ENCODE measurements at places on chromosomes 1 and 21.

DNA sequence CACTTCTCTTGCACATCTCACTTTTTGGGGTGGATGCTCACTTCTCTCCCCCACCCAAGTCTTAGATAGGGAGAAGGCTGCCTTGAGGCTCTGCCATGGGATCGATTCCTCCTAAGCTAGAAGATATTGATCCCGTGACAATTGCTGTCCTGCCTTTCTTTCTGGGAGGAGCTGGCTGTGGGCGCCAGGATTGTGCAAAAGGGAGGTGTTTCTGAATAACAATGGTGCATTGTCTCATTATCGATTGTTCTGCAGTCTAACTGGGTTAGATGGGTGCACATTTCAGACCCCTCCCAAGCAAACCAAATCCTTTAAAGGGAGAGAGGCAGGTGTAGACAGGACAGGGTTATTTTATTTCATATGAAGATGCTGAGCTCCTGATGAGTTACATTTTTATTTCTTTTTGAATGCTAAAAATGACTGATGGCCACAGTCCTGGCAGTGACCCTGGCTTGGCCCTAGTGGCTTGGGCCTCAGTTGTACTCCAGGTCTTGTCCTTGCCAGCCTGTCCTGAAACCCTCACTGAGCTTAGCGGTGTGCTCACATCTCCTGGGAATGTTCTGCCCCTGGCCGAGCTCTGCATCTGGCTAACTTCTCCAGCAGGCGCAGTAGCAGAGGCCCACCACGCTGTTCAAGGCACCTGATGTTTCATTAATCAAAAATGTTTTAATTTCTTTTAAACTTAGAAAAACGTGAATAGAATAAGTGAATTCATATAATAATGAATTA is 99.0 kb upstream of the KAZN start:
- DNase-seq = no peak

- no peak for DNase-seq
These were observed 113.1 kb downstream of the ITSN1 start for GRCh38 chr21:33755354-33755753.

DNA sequence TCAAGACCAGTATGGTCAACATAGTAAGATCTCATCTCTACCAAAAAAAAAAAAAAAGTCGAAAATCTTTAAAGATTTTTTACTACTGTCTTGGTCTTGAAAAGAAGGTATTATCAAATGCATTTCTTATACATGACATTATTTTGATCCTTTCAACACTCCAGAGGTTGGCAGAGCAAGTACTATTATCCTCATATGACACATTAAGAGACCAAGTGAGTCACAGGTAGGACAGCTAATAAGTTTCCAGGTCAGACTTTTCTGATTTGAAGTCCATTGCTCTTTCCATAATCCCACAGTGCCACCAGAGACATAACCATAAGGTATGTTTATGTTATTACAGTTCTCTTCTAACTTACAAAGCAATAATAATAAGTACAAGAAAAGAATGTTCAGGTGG is 15.2 kb downstream of the DBT start:
- no peak for DNase-seq

- no peak for DNase-seq
These were observed 86.2 kb downstream of the NGF start for GRCh38 chr1:115251856-115252255.

- no peak for DNase-seq
These were observed 258.4 kb upstream of the DPYD start for GRCh38 chr1:98179151-98179773.

DNA sequence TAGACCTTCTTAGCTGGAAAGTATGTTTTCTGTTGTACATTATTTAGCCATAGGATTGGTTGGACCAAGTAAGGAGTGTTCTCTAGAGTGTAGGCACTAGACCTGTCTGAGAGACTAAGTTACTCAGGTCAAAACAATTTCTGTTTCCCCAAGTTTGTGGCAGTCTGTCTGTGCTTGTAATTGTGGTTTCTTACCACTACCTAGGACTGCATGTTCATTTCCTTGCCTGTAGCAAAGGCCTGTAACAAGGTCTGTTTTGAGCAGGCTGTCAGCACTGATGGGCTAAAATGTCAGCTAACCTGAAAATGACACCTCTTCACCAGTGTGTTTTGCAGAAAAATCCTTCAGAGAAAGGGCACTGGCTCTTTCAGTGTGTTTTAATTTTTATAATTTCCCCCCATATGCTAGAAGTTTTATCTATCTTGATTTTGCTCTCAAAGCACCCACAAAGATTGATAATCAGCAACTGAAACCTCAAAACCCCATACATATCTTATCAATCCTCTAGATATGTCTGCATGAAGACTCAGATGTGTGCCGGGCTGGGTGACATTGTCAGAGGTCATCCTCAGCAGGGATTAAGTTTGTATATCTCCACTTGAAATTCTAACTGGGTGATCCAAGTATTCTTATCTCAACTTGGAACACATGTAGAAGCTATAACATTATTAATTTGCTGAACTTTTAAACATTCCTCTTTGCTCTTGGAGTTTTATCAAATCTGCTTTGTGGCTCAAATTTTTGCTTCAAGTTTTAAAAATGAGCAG is 50.7 kb upstream of the ST6GALNAC3 start:
- DNase-seq = no peak

- DNase-seq = no peak
These were observed 39.0 kb downstream of the TMCC2 start for GRCh38 chr1:205266611-205267305.

DNA sequence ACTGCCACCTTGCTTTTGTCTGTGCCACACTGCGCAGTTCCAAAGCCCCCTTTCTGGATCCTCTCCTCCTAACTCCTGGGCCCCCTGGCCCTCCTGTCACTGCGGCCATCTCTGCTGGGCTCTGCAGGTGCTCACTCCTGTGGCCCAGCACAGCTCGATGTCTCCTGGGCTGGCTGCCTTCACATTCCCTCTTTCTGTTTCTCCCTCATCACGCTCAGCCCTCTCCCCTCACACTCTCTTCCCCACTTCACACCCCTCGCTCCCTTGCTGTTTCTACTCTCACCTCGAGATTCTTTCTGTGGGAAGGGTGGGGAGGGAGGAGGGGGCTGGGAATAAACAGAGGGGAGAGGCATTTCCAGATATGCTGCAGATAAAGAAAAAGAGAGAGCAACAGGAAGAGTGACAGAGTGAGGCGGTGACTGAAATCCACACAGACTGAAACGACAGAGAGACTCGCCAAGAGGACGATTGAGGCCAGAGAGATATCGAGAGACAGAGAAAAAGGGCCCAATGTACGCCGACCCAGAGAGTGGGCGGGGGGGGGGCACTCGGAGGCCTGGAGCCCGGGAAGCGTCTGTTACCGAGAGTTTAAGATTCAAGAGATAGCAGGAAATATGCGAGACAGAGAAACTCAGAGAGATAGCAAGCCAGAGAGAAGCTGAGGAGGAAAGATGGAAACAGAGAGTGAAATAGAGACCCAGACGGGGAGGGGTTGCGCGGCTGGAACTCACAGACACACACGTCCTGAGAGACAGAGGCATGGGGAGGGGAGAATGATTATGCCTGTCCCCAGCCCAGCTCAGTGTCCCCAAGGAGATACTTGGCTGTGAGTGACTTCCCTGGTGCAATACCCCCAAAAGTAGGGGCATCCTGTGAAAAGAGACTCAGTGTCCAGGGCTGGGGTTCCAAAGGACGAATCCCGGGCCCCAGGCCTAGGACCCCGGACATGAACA is 666 bp downstream of the CSF3R start:
- DNase-seq = no peak

DNA sequence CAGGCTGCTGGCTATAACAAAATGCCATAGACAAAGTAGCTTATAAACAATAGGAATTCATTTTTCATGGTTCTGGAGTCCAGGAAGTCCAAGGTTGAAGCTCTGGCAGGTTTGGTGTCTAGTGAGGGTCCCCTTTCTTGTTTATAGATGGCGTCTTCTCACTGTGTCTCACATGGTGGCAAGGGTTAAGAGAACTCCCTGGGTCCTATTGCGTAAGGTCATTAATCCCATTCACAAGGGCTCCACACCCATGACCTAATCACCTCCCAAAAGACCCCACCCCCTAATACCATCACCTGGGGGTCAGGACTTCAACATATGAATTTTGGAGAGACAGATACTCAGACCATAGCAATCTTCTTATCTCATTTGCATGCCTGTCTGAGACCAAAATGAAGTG is 108.9 kb upstream of the USP25 start:
- DNase-seq = no peak

GRCh38 chr1:46690931-46691421 is 19.3 kb downstream of the TEX38 start:
- DNase-seq = no peak

DNA sequence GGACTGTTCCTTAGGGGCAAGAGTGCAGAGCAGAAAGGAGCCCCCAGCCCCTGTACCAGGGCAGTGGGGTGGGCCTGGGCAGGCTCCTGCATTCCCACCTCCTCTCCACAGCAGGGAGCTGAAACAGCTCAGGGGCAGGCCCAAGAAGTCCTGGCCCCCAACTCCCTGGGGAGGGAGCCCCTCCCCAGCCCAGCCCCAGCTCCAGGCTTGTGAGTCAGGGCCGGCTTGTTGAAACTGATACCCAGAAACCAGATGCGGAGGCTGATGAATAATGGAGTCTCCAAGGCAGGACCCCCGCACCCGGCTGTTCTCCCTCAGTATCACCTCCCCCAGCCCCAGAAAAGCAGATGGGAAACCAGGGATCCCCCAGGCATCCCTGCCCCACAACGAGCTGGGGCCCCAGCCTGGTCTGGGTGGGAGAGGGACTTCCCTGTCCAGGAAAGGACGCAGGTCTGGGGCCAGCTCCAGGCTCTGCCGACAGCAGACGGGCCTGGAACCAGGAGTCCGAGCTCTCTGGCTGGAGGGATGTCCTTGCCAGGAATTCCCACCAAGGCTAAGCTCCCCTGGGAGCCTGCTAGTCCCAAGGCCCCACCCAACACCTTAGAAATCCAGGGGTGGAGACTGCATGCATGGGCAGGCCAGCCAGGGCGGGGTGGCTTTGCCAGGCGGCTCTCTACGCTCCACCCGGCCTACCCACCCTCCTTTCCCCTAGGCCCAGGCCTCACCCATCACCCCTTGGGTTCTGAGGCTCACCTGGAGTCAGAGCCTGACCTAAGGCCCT is 2.7 kb downstream of the PLEKHG5 start:
- no peak for DNase-seq

DNA sequence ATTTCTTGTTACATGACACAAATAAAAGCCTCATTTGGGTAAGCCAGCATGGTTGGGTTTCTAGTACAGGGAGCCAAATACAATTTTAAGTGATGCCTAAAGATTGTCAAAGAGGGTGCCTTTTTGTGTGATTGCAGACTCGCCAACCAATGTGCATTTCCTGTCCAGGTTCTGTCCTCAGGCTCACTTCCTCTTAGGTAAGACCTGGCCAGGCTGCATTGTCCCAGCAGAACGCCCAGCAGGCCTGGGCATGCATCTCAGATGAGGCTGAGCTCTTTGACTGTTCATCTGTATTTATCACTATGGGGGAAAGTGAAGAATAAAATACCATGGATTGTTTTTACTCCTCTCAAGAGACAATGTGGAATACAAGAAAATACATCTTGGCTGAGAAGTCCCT is 49.7 kb downstream of the KCNC4 start:
- DNase-seq = no peak

GRCh38 chr1:193014400-193014799 is 44.8 kb downstream of the UCHL5 start:
- no peak for DNase-seq

- no peak for DNase-seq
These were observed 9.7 kb upstream of the FTCD start for GRCh38 chr21:46165098-46165497.

- DNase-seq = no peak
These were observed 26.2 kb downstream of the NAV1 start for GRCh38 chr1:201565024-201565730.

- DNase-seq = no peak
These were observed 22.6 kb downstream of the PHACTR4 start for GRCh38 chr1:28392027-28392652.
